Colonic mucosa (tissue), 4 donors: ENCODE measurements at places on chromosomes 4 and X.

DNA sequence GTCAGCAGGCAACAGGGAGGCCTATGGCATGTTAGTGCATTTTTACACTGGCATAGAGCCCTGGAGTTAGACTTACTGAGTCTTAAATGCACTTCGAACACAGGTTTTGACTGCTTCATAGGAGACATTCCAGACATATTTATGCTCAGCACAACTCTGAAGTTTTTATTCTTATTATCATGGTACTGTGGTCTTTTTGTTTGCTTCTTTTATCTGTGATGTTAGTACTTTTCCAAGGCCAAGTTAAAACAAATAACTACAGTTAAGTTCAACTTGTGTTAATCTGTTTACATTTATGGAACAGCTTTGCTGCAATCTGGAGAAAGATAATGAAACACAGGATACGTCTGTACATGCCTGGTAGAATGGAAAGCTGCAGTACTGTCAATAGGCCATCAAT lies 76.5 kb downstream of the COL4A5 start:
- H3K4me1 ChIP-seq: no peaks in the 10 kb centered on the region
- H3K27ac ChIP-seq: no peak overlapping the region
- no peak overlapping the region for H3K4me3 ChIP-seq
- no peak for DNase-seq

- no peaks in the 10 kb centered on the region for H3K4me1 ChIP-seq
- H3K4me3 ChIP-seq: no peak overlapping the region
- no peak overlapping the region for H3K27ac ChIP-seq
Measured at GRCh38 chrX:65630771-65631170, 36.7 kb upstream of the MSN start.

DNA sequence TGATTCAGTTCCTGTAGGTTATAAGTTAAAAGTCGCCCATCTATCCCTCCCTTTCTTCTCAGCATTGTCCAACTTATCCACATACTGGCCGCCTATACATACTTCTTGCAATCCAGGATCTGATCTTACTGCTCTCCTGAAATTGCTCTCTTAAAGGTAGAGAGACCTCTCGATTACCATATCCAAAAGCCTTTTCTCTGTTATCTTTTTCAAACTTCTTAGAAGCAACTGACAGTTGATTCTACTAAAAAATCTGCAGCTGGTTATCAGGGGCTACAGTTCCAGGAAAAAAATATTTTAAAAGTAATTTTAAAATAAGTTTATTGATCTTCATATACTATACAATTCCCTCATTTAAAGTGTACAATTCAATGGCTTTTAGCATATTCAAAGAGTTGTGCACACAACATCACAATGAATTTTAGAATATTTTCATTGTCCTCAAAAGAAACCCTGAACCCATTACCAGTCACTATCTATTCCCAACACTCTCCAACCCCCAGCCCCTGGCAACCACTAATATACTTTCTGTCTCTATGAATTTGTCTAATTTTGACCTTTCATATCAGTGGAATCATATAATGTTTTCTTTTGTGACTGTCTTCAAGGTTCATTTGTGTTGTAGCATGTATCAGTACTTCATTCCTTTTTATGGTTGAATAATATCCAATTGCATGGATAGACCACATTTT lies 102.0 kb downstream of the HDAC8 start:
- no peak overlapping the region for H3K4me3 ChIP-seq
- H3K27me3 ChIP-seq: no peaks in the 10 kb centered on the region
- no peak for DNase-seq
- H3K27ac ChIP-seq: no peak overlapping the region
- H3K4me1 ChIP-seq: no peaks in the 10 kb centered on the region

DNA sequence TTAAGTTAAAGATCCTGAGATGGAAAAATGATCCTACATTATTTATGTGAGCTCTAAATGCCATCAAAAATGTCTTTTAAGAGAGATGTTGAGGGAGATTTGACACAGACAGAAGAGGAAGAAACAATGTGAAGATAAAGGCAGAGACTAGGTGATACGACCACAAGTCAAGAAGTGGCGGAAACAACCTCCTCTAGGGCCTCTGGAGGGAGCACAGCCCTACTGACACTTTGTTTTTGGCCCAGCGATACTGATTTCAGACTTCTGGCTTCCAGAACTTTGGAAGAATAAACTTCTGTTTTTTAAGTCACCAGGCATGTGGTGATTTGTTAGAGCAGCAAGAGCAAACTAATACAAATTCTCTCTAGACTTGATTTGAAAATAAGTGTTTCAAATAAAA lies 1216.1 kb downstream of the FSTL5 start:
- no peaks in the 10 kb centered on the region for H3K36me3 ChIP-seq
- H3K27me3 ChIP-seq: no peaks in the 10 kb centered on the region
- no peaks in the 10 kb centered on the region for H3K4me1 ChIP-seq
- no peak overlapping the region for H3K27ac ChIP-seq
- no peak overlapping the region for H3K4me3 ChIP-seq

- no peak for DNase-seq
- no peaks in the 10 kb centered on the region for H3K27me3 ChIP-seq
- no peaks in the 10 kb centered on the region for H3K4me1 ChIP-seq
- H3K4me3 ChIP-seq: no peak overlapping the region
Measured at GRCh38 chr4:121789455-121789854, 11.7 kb upstream of the EXOSC9 start.

DNA sequence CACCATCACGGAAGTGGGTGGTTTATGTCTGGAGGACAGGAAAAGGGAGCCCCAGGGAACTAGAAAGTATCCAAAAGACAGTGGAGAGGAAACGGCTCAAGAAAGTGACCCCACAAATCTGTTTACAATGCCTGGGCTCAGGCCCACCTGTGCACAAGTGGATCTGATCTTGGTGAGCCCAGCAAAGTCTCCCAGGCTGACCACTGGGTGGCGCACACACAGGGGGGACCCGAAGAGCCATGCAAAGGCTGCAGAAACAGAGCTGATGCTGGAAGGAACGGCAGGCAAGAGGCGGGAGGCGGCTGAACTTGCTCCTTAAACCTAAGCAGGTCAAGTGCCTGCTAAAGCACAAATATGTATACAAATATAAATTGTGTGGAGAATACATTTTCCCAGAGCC lies 9.6 kb downstream of the HAUS7 start:
- DNase-seq: peak; percentile 40
- no peak overlapping the region for H3K27ac ChIP-seq
- no peaks in the 10 kb centered on the region for H3K36me3 ChIP-seq
- no peaks in the 10 kb centered on the region for H3K4me1 ChIP-seq
- no peak overlapping the region for H3K4me3 ChIP-seq
- H3K27me3 ChIP-seq: no peaks in the 10 kb centered on the region

DNA sequence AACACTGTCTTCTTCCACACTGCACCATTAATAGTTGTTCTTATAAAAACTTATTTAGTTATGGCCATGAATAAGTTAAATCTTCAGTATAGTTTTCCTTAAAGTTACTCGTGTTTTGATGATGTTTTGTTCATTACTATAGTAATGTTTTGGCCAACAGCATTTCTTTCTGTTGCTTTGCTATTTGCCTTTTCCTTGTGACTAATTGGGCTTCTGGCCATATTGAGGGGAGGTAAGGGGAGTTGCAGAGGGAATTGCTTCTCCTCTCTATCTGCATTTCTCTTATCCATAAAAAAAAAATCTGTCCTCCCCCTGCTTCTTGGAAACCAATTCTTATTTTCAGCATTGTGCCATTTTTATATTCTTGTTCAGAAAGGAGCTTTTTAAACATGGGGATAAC lies 42.7 kb upstream of the ZCCHC12 start:
- H3K27me3 ChIP-seq: no peaks in the 10 kb centered on the region
- no peak overlapping the region for H3K27ac ChIP-seq
- H3K4me3 ChIP-seq: no peak overlapping the region
- no peak for DNase-seq

DNA sequence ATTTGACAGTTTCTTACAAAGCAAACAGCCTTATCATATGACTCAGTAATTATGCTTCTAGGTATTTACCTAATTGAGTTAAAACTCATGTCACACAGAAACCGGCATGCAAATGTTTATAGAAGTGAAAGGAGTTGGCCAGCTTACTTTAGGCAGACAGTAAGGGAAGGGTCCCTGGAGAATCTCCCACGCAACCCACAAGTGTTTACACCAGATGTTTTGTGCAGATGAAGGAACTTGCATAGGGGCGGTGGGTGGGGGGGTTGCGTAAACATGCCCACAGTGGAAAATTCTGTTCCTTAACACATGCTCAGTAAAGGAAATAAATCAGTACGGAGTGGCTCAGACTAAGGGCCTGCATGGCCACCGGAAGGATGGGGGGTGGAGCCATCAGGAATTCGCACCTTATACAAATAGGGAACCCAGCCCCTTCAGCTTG lies 330.5 kb upstream of the AADAT start:
- no peak overlapping the region for H3K4me3 ChIP-seq
- DNase-seq: no peak
- H3K4me1 ChIP-seq: no peaks in the 10 kb centered on the region
- no peak overlapping the region for H3K27ac ChIP-seq

DNA sequence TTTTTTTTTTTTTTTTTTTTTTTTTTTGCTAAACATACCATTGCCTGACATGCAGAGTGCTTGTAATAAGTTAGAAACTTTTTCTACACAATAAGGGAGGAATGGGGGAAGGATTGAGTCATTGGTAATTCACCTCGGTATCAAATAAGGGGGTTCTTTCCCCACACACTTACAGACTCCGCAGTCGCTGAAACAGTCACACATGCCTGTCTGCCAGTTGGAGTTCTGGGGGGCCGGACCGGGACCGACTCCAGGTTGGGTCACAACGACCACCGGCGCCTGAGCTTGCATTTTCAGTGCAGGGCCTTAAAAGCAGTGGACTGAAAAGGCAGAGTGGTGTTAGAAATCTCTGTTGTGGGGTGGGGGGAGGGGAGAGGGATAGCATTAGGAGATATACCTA lies 6.9 kb downstream of the PLAC8 start:
- H3K36me3 ChIP-seq: no peaks in the 10 kb centered on the region
- no peak overlapping the region for H3K4me3 ChIP-seq
- no peak overlapping the region for H3K27ac ChIP-seq
- DNase-seq: no peak
- no peaks in the 10 kb centered on the region for H3K4me1 ChIP-seq
- H3K27me3 ChIP-seq: no peaks in the 10 kb centered on the region

DNA sequence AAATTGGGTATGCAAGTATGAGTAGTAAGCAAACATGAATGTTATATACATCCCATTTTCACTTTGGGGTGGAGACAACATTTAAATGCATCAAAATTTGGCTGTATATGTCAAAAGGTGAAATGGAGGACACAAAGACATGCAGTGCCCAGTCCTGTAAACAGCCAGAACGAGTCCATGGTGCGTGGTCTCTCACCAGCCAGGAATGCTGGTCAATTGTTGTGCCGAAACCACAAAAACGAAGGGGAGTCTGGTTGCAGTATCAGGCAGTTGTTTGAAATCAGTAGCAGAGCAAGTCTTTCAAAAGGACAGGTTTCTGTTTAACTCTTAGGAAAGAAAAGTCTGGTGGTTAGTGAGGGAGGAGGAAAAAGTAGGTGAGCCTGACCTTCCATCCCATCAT lies 22.3 kb upstream of the RNF150 start:
- no peaks in the 10 kb centered on the region for H3K27me3 ChIP-seq
- no peaks in the 10 kb centered on the region for H3K36me3 ChIP-seq
- H3K4me3 ChIP-seq: no peak overlapping the region
- H3K4me1 ChIP-seq: no peaks in the 10 kb centered on the region

- peak; percentile 49 for DNase-seq
- no peaks in the 10 kb centered on the region for H3K36me3 ChIP-seq
- H3K27ac ChIP-seq: peak overlapping the region; percentile 62
- peaks cover 48% of the 10 kb centered on the region for H3K27me3 ChIP-seq
- H3K4me3 ChIP-seq: peak overlapping the region; percentile 36
- peaks cover 5% of the 10 kb centered on the region for H3K4me1 ChIP-seq
Measured at GRCh38 chr4:30718021-30718542, 2.1 kb upstream of the PCDH7 start.

GRCh38 chr4:154559494-154560418 lies 3.1 kb upstream of the FGB start:
- H3K27ac ChIP-seq: no peak overlapping the region
- H3K4me3 ChIP-seq: no peak overlapping the region
- H3K36me3 ChIP-seq: no peaks in the 10 kb centered on the region
- no peaks in the 10 kb centered on the region for H3K27me3 ChIP-seq

- H3K27ac ChIP-seq: no peak overlapping the region
- H3K27me3 ChIP-seq: no peaks in the 10 kb centered on the region
- DNase-seq: no peak
- H3K4me1 ChIP-seq: no peaks in the 10 kb centered on the region
- H3K36me3 ChIP-seq: no peaks in the 10 kb centered on the region
Measured at GRCh38 chr4:152585023-152585441, 49.1 kb upstream of the FBXW7 start.

DNA sequence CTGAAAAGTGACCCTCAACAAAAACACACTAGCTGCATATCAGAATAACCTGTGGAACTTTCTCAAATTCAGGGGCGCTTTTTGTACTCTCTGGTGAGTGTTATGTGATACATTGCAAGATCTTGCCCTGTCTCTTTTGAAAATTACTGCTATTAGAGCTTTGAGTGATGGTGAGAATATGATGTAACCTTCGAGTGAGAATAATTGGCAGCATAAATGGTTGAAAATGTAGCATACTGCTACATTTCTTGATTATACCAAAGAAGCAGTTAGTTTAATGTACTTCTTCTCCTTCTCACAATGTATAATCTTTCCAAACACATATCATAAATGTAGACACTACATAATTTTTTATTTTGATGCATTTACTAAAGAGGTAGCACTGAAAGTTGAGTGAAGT lies 882.9 kb downstream of the FSTL5 start:
- DNase-seq: no peak
- H3K4me3 ChIP-seq: no peak overlapping the region
- H3K4me1 ChIP-seq: no peaks in the 10 kb centered on the region
- H3K36me3 ChIP-seq: no peaks in the 10 kb centered on the region
- no peaks in the 10 kb centered on the region for H3K27me3 ChIP-seq

GRCh38 chr4:179472164-179472563 lies 2029.9 kb upstream of the AGA start:
- no peak for DNase-seq
- H3K27me3 ChIP-seq: no peaks in the 10 kb centered on the region
- no peaks in the 10 kb centered on the region for H3K36me3 ChIP-seq
- no peak overlapping the region for H3K27ac ChIP-seq

- no peak overlapping the region for H3K27ac ChIP-seq
- no peak for DNase-seq
- no peaks in the 10 kb centered on the region for H3K4me1 ChIP-seq
- H3K4me3 ChIP-seq: no peak overlapping the region
Measured at GRCh38 chrX:121146059-121146628, 98.7 kb downstream of the GLUD2 start.

GRCh38 chrX:130543603-130544325 lies 142.0 kb downstream of the RBMX2 start:
- no peak overlapping the region for H3K27ac ChIP-seq
- H3K4me1 ChIP-seq: no peaks in the 10 kb centered on the region
- no peaks in the 10 kb centered on the region for H3K36me3 ChIP-seq
- H3K4me3 ChIP-seq: no peak overlapping the region

DNA sequence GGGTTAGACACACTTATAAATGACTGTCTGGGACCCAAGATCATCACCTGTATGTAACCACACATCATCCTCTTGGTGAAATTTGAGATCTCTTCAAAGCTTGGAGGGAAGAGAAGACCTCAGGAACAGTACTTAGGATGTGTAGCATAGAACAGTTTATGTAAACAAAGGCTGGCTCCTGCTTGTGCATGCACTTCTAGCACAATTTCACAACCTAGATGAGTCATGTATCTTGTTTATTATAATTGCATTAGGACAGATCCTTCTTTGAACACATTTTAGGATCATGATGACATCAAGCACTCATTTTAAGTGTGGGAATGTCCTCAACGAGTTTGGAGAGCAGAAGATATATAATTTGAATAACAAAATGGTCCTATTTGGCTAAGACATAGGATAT lies 26.3 kb upstream of the ZMAT1 start:
- no peaks in the 10 kb centered on the region for H3K27me3 ChIP-seq
- no peaks in the 10 kb centered on the region for H3K4me1 ChIP-seq
- DNase-seq: no peak
- no peak overlapping the region for H3K4me3 ChIP-seq
- no peak overlapping the region for H3K27ac ChIP-seq
